ENCODE measurements at places on chromosomes 3 and 15. TPM values are rescaled to one million over a fixed set of nuclear protein-coding genes. Genes with fewer than 3 reads are reported as not detected.

DNA sequence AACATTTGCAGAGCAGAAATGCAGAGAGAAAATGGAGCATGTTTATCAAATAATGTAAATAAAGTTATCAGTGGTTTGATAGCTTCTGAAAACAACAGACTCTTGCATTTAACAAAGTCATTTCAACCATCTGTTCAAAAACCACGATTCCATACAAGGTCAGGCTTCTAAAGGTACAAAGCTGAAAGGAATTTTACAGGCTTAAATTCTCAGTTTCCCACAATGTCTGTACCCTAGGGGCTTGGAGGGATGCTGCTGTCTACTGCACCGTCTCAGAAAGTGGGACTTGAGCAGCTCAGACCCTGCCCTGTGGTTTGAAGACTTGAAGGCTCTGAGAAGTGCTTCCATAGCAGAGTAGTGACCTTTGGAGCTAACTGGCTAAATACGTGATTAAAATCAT is 30.4 kb upstream of the TM4SF1 start:
- no peak for DNase-seq

DNA sequence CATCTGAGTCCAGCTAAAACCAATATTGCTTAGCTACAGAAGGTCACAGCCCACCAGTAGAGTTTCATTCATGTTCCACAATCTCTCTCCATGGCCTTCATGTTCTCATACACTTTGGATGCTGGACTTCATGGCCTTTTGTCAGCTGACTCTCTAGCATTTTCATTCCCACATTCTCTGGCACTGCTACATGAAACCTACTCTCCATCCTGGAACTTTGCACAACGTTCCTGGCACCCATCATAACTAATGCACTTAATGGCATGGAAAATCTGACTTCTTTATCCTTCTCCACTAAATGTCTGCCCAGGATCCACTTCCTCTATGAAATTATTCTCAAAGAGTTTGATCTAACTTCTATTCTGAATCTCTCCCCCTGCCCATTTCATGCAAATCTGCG is 56.9 kb downstream of the SLC9A9 start:
- DNase-seq = no peak

- DNase-seq = no peak
Observed at GRCh38 chr15:96544162-96544756, 213.8 kb downstream of the NR2F2 start.

- DNase-seq = no peak
Observed at GRCh38 chr3:189630767-189631372, 319 bp upstream of the TP63 start.

GRCh38 chr3:8282541-8283165 is 219.0 kb upstream of the LMCD1 start:
- DNase-seq = no peak

DNA sequence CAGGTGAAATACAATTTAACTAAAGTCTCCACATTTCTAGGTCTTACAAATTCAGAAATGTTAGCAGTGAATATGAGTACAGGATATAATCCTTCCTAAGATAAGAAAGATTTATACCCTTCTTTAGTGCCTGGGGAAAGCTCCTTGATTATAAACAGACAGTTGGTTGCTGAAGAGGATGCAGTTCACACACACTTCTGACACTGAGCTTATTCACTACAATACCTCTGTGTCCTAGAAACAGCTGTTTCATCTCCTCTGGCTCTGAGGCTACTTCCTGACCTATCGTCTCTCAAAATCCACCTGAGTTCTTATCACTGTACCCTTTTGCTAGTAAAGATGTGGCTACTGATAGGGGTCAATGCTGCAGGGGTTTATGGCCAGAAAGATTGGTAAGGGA is 57.1 kb downstream of the TP63 start:
- DNase-seq = no peak

CTXN2 gene
- not detected for total RNA-seq

TUSC7 gene
- total RNA-seq = not detected

ZMYND10 gene
- total RNA-seq = 0.48 TPM
